Amniotic epithelial cell (primary cell): ENCODE measurements at places on chromosomes 3 and 15.

- no peak for DNase-seq
Observed at GRCh38 chr15:90025489-90026033, 24.4 kb downstream of the ZNF710 start.

GRCh38 chr15:83709241-83709640, 55.3 kb downstream of the ADAMTSL3 start:
- no peak for DNase-seq

- peak; percentile 81 for DNase-seq
Observed at GRCh38 chr3:99753268-99753975, 64.2 kb upstream of the CMSS1 start.

- no peak for DNase-seq
Observed at GRCh38 chr3:98536456-98537017, 4.8 kb downstream of the GPR15 start.

DNA sequence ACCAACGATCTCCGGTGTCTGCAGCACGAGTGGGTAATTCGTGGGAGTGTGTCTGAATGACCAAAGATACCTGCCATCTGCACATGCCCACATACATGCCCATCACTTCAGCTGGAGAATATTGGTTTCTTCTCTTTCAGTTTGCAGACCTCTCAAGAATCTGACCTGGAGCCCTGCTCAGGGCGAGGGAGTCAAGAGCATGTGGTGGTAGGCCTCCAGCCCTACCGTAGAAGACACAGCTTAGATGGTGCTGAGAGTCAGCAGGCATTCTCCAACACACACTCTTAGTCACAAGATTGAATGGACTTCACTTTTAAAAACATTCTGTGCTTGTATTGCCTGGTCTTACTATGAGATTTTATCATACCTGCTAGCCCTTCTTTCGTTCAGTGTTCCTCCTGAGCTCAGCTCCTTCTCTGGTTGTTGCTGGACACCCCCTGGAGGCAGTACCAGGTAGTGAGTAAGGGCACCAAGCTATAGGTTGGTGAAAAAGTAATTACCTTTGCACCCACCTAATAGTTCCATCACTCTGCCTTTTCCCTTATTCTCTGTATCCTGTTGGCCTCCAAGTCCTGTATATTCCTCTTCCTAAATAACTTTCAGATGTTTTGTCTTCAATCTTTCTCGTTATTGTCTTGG, 252.0 kb downstream of the CACNA2D3 start:
- no peak for DNase-seq

GRCh38 chr15:73908030-73908821, 18.0 kb upstream of the LOXL1 start:
- peak; percentile 57 for DNase-seq

DNA sequence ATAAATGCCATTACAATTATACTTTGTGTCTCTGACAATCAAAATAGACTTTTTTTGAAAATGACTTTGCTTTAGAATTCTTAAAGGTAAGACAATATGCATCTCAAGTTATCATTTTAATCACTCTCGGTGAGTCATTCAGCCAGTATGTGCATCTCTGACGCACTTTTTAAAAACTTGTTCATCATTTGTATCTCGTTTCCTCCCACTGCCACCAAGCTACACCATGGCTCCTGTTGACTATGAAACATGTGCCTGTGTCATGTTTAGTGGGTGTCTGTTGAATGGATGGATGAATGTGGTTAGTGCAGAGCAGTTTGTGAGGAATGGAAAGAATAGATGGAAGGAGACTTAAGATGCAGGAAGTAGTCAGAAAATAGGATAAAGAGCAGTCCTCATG, 68.6 kb downstream of the ARPP21 start:
- DNase-seq = no peak

DNA sequence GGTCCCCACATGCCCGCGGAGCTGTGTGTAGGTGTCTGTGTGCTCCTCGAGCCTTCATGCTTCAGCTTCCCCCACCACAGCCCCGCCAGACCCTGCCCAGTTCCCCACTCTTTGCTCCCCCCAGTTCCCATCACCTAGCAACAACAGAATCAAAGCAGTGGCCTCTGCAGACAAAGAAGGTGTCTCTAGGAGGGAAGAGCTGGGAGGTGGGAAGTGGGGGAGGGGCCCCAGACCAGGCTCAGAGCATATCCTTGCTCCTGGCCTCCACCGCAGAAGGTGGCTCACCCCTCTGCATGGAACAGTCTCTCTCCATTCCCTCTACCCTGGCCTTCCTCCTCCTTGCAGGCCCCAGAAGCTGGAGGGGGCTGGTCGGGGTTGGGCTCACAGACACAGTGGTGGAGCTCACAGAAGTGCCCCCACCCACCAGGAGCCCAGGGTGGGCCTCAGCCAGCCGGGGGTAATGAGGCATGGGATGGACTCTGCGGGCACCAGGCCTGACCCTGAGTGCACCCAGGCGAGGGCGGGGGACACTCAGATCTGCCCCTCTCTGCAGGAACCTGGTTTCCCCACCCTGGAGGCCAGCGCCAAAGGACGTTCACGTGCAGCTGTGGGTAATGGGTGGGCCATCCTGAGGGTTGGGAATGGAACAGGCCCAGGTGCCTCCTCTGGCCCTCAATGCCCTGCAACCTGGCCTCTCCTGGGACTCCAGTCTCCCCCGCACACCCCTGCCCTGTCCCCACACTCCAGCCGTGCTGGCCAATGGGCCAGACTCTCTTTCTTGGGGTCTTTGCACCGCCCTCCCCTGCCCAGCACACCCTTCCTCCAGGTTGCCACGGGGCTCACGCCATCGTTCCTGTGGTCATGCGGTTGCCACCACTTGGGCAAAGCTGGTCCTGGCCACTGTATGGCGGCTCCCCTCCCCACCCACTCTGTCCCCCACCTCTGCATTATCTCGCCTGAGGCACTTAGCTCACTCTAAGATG, 53.4 kb downstream of the TPRA1 start:
- DNase-seq = no peak

GRCh38 chr3:42752441-42752840, 20.6 kb downstream of the CCDC13 start:
- no peak for DNase-seq

- no peak for DNase-seq
Observed at GRCh38 chr3:39850716-39851032, 41.3 kb downstream of the MYRIP start.

GRCh38 chr15:60660290-60661051, 181.5 kb upstream of the ICE2 start:
- peak; percentile 93 for DNase-seq

DNA sequence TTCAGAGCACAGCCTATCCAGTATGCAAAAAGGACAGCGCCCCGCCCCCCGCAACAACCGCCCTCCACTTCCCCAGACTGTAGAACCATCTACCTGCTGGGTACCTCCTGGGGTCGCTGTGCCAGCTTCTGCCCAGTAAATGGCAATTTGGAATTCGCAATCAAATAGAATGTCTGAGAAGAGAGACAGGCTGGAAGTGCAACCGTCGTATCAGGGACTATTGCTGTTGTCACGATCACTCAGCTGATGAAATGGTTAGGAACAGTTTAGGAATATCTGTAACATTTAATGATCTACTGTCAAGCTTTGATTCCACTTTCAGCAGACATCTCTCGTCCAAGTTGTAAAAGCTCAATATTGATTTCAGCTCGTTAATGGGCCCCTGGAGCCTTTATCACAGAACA, 13.3 kb upstream of the PARL start:
- no peak for DNase-seq

- no peak for DNase-seq
Observed at GRCh38 chr3:36894914-36895313, 49.9 kb downstream of the TRANK1 start.

GRCh38 chr3:45915518-45916231, 27.6 kb upstream of the CXCR6 start:
- DNase-seq = peak; percentile 97

DNA sequence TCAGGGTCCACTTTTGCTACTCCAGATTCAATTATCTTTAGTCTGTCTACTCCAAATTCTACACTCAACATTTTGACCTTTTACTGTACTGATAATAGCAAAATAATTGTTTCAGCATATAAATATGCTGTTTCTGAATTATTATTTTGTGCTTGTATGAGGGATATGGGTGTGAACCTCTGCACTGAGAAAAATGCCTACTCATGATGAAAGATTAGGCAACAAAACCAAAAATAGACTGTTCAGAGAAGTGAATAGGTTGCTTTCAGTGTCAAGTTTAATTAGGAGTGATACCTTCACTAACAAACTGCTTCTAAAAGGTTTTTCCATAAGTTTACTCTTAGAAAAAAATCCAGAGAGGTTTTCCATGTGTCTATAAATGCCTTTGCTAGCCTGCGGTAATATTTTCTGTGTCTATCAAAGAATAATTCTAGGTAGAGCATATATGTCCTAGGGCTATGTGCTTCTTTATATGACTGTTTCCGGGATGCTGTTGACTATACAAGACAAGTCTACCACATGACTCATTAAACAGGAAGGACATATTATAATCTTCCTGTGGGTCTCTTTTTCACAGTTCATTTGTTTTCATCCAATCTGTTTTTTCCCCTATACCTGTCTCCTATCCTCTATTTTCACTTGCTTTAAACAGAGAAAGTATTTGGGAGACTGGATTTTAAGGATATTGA, 218.5 kb upstream of the TTC14 start:
- DNase-seq = no peak

DNA sequence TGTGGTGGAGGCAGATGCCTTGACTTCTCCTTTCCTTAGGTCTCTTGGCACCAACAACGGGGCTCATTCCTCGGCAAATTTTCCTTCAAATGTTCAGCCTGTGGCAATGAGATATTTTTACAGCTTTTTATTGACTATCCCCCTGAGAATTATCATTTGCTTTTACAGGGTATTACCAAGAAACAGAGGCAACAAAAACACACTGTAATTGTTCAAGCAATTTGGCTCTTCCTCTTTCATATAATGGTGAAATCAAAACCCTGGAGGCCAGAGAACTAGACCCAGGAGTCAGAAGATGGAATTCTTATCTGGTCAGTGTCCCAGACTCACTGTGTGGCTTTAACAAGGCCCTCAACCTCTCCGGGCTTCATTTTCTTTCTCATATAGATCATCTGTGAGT, 40.1 kb downstream of the TRIM42 start:
- no peak for DNase-seq

DNA sequence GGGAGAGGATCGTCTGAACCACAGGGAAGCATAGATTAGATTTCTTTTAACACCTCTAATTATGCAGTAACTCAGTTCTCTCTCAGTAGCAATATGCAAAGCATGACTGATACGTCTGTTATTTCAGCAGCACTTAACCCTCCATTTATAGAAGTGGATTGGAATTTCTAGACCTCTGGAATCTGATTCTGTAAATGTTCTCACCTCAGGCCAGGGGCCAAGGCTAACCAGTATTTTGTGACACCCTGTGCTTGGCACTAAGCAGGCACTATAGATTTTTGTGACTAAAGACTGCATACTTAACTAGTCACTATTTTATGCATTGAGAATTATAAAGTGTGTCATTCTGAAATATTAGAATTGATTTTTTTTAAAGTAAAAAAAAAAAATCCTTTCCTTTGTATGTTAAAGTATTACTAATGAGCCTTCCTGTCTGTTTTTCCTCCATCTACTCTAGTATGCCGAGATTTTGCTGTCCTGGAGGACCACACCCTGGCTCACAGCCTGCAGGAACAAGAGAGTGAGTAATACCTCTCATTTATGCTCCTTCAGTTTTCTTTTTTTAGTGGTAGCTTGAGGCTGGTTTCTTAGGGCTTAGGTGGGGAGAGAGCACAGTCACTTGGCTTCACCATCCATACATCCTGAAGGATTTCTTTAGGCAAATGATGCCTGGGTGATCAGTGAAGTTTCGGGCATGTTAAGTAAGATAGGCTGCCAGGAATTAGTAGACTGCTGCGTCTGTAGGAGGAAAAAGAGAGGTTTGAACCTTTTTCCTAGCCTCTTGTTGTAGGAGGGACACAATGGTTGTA, 26.5 kb upstream of the UTS2B start:
- DNase-seq = peak; percentile 77

GRCh38 chr3:13581485-13582365, 32.8 kb downstream of the FBLN2 start:
- peak; percentile 23 for DNase-seq

DNA sequence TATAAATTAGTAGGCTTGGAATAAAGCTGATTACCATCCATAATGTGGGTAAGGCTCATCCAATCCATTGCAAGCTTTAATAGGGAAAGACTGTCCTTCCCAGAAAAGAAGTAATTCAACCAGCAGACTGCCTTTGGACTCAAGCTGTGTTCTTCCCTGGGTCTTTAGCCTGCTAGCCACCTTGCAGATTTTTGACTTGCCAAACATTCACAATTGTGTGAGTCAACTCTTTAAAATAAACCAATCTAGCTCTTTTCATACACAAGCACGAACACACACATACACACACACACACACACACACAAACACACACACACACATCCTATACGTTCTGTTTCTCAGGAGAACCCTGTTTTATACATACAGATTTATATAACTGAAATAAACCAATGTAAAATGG, 248.1 kb downstream of the NAALADL2 start:
- DNase-seq = no peak

GRCh38 chr3:196942915-196943277, 568 bp upstream of the NCBP2 start:
- peak; percentile 18 for DNase-seq

DNA sequence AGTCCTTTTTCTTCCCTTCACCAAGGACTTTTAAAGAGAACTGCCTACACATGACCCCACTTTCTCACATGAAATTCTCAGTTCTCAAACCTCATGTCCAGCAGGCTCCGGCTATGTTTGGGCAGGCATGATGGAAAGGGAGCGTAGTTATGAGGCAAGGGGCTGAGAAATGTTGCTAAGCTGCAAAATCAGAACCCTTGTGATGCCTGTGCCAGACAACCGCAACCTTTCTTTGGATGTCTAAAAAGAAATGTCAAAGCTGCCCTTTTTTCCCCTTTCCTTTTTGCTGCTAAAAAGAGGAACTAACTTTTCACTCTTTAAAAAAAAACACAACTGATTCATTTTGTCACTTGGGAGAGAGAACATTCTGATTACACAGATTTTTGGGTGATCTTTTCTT, 19.2 kb downstream of the GNB4 start:
- peak; percentile 34 for DNase-seq

DNA sequence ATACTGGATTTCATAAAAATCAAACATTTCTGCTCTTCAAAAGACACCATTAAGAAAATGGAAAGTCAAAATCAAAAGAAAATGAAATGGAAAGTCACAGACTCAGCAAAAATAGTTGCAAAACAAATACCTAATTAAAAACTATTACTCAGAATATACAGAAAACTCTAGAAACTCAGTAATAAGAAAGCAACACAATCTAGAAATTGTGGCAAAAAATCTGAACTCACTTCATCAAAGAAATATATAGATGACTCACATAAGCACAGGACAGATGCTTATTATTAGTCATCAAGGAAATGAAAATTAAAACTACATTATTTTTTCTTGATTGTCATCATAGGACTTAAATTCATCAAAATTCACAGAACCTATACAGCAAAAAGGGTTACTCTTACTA, 430.0 kb downstream of the SHQ1 start:
- DNase-seq = no peak

GRCh38 chr15:95267481-95267880, 1036.1 kb downstream of the MCTP2 start:
- DNase-seq = no peak

GRCh38 chr3:161081633-161082032, 23.5 kb downstream of the B3GALNT1 start:
- DNase-seq = no peak

- peak; percentile 58 for DNase-seq
Observed at GRCh38 chr15:98876451-98877369, 130.9 kb downstream of the PGPEP1L start.

- DNase-seq = peak; percentile 36
Observed at GRCh38 chr3:52845157-52845556, 10.3 kb upstream of the MUSTN1 start.

- DNase-seq = no peak
Observed at GRCh38 chr3:18442756-18443664, 17.9 kb upstream of the SATB1 start.

GRCh38 chr3:131716007-131716406, 213.2 kb upstream of the MRPL3 start:
- no peak for DNase-seq

- peak; percentile 40 for DNase-seq
Observed at GRCh38 chr3:127170814-127171213, 22.1 kb upstream of the PRR23E start.
